ENCODE measurements at places on chromosomes 5 and 9.

DNA sequence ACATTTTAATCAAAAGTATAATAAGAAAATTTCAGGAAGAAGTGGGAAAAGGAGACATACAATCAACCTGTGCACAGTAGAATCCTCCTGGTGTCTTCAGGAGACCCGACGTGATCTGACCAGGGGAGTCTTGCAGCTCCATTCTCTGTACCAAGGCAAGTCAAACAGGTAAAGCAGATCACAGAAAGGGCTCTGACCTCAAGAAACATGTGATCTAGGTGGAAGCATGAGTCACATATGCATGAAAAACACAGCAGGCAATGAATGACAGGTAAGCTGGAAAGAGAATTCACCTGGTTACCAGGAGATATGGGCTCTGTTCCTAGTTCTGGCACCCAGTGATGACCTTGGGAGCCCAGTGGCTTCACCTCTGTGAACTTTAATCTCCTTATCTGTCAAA is 19.4 kb upstream of the FABP6 start:
- no peak for DNase-seq

DNA sequence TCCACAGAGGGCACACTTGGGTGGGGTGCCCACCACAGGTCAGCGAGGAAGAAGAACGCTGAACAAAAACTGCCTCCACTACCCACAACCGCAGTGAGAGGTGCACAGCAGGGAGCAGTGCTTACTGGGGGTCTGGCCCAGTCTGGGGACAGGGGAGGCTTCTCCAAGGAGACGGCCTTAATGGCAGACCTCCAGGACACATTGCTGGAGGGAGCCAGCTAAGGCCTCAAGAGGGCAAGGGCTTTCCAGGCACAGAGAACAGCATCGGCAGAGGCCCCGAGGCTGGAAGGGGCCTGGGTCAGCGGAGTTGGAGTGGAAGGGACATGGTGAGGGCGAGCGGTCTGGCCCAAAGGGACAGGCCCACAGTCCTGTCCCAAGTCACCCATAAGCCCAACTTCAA is 8.3 kb upstream of the DPM2 start:
- DNase-seq: no peak

DNA sequence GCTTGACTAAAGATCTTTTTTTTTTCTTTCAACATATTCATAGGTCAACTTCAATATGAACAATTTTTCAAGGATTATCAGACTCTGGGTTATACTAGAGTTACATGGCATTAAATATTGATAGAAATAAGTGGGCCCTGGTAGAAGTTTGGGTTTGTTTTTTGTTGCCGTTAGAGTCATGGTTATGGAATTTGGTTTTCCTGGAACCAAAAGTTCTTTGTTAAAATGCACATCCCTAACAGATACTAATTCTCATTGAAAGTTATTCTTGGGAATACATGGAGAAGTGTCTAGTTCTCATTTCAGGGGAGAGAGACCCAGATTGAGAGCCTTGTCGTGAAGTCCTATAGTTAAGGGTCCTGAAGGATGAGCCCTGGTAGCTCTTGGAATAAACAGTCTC is 124.9 kb downstream of the FGF1 start:
- no peak for DNase-seq

DNA sequence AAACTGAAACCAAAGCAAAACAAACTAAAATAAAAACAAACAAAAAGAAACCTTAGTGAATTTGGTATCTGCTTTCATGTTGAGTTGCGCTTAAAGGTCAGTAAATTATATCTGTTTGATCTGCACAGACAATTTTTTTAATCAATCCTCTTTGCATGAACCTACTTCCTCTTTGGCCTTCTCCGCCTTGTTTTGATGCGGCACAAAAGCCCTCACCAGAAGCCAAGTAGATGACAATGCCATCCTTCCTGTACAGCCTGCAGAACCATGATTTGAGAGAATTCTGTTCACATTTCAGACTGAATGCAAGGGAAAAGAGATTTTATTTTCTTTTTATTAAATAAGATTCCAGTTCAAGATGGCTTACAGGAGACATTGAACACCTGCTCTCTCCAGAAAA is 473.6 kb upstream of the FTMT start:
- DNase-seq: no peak

DNA sequence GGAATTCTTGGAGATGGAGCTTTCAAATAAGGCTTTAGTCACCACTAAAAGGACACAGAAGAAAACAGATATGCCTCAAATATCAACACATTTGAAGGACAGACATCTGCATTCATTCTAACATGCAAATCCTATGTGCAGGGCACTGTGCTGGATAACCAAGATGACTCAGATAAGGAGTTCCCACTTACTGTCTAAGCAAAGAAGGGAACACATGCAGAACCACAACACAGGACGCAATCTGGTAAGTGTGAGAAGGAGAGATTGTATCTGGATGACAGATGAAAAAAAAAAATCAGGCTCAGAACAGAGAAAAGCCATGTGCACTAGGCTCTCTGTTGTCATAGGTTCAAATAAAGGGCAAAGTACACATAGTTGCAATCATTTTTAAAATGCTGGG is 42.5 kb downstream of the ELAVL2 start:
- no peak for DNase-seq

- DNase-seq: no peak
Observed at GRCh38 chr5:145681686-145682085, 153.5 kb downstream of the PRELID2 start.

GRCh38 chr9:21452681-21453080 is 12.4 kb downstream of the IFNA1 start:
- DNase-seq: no peak

DNA sequence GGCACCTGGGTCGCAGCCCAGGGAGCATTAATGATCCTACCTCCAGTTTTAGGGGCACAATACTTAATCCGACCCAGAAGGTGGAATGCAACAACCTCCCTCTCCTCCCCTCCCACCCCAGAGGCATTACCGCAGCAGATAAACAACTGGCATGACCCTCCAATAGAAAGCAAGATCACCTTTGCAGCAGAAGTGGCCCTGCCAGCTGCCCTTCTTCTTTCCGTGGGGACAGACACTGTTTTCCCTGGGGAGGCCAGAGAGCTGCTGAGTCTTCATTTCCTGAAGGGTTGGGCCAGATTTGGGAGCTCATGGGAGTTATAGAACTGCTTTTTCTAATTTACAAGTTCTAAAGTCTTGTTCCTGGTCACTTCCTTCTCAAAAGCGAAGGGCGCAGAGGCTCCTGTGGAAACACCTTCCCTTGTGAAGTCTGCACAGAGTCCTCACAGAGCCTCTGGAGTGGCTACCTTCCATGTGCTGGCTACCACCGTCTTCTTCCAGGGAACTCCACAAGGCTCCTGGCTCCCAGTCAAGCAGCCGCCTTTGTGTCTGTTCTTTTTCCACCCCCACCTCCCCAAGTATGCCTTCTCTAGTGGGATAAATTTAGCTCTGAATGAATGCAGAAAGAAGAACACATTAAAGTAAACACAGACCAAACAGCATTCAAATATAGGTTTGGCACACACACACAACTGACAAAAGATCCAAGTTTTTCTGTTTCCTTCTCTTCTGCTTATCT is 8.0 kb upstream of the PALM2AKAP2 start:
- no peak for DNase-seq

- no peak for DNase-seq
Observed at GRCh38 chr5:54872810-54873209, 112.6 kb downstream of the ESM1 start.

- no peak for DNase-seq
Observed at GRCh38 chr9:71847892-71848291, 63.1 kb downstream of the ABHD17B start.

DNA sequence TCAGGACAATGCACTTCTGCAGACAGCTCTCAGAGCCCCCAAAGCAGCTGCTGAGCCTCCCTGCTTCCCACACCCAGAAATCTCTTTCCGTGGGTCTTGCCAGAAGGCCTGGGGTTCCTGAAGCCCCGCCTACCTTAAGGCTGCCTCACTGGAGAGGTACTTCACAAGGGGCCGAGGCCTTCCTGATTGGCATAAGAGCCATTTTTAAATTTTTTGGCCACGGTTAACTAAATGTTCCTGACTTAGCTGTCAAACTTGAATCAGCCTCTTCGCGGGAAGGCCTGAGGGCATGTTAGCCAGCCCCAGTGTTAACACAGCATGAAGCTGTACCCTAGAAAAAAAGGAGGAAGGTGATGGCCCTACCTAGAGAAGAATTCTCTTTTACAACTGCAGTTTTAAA is 20.7 kb upstream of the EPB41L4B start:
- DNase-seq: no peak

GRCh38 chr5:36692791-36693763 is 86.7 kb downstream of the SLC1A3 start:
- DNase-seq: peak; percentile 84

- DNase-seq: no peak
Observed at GRCh38 chr5:177064500-177065277, 22.0 kb upstream of the FGFR4 start.

DNA sequence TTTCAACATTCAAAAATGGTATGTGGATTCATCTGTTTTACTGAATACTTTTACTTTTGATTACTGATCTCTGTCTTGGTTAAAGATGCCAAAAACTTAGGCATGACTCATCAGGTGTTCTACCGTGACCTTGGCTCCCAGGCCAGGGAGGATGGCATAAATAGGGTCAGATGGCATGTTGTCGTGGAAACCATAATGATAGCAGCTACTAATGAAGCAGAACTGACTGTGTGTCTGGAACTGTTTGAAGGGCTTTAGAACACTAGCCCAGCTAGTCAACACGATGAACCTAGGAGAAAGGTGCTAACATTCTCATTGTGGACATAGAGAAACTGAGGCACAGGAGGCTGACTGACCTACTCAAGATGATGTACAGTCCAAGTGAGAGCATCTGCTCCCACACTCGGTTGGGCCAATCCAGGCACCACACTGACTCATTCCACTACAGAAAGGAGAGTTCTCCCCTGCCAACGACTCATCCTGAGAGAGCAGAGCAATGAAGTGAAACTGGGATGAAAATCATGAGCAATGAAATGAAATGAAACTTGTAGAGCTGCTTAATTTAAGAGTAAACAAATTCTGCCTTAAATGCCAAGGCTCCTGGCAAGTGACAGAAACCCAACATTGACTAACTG is 116.0 kb downstream of the TENT4A start:
- DNase-seq: no peak

DNA sequence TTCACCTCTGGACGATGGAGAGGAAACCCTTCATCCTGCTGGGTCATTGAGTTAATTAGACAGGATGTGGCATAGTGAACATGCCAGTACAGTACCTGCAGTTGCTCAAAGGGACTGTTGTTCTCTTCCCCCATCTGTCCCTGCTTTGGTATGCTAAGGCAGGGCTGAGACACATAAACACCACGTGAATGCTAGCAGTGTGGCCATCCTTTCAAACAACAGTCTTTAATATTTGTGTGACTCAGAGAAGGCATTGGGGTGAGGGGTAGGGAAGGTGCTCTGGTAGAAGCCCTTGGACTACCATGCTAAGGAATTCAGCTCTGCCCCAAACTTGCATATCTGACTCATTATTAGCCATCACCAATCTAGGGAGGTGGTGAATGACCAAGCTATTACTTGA is 180.2 kb upstream of the ZNF618 start:
- DNase-seq: no peak

DNA sequence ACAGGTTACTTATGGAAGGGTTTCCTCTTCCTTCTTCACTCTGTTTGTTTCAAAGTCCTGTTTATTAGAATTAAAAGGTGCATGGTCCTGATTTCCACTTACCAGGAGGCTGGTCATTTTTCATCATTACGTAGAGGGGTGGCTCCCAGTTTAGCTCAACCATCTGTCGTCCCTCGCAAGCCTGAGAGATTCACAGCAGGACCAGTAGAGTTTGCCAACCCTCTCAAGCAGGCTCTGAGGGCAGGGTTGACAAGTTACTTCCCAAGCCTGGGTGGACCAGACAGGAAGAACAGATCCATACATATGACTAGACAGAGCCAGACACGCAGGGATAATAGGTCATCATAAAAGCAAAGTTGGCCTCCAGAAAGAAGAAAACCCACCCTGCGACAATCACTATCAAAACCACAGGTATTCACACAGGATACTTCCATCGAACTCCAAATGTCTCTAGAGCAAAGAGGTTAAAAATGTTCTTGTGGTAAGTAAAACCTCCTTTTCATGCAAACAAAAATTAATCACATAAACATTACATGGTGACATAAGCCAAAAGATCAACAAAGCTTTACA is 151.9 kb downstream of the ELAVL2 start:
- DNase-seq: no peak

- DNase-seq: no peak
Observed at GRCh38 chr9:126778141-126778540, 26.7 kb upstream of the ZBTB43 start.

- peak; percentile 79 for DNase-seq
Observed at GRCh38 chr5:159519365-159519764, 189.1 kb upstream of the IL12B start.

- peak; percentile 24 for DNase-seq
Observed at GRCh38 chr5:109690242-109690974, 681 bp downstream of the MAN2A1 start.

- no peak for DNase-seq
Observed at GRCh38 chr5:9515436-9515835, 30.4 kb downstream of the SEMA5A start.

DNA sequence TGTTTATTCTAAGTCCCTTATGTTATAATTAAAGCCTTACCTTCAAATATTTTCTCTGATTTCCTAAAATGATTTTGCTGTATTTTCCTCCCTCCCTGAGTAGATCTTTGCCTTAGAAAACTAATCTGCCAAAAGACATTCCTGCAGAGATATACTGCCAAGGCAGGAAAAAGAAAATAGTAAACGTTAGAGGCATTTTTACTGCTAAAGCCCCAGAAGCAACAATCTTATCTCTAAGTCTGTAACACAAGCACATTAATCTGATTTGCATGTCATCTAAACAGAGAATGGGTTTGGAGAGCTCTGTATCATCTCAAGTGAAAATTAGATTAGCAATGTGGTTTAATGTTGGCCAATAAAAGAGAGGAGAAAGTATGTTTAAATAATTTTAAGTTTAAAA is 847.7 kb downstream of the MAT2B start:
- DNase-seq: no peak

DNA sequence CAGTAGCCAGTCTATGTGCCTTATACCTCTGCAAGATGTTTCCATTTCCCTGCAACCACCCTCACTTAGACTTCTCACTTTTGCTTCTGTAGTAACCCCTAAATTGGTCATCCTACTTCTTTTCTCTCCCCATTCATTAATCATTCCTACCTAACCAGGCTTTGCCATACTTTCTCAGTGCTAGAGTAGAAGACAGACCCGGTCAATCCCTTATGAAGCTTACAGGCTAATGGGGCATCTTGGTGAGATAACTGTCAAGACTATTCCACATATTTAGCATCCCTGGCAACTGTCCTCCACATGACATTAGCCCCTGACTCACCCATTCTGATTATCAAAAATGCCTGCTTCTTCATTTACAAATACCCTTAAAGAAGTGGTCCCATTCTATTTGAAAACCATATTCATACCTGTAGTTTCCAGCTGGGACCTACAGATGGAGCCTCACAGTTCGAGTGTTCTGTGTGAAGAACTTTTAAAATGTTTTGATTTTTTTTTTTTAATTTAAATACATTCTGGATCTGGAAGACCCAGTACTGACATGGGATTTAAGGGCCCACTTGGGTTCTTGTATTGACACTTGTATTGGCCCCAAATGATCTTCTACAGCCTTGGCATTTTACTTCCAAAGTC is 21.0 kb downstream of the F2RL2 start:
- DNase-seq: no peak
